ENCODE measurements at places on chromosomes 5 and 9.

GRCh38 chr5:270340-270739 is 1.1 kb upstream of the PDCD6 start:
- DNase-seq, result no peak

DNA sequence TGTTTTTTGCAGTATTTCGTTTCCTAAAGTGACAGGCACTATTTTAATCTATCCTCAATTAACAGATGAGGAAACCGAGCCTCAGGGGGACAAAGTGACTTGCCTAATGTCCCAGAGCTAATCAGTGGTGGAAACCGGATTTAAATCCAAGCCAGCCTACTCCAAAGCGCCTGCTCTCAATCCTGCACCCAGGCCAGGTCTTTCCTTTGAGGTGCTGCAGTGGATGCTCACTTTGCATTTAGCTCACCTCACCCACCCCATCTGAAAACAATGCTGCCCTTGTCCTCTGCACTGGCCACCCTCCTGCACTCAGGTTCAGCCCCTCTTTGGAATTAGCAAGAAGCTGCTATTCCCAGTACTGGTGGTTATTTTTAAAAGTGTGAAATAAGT is 16.0 kb downstream of the ANGPTL2 start:
- no peak for DNase-seq

DNA sequence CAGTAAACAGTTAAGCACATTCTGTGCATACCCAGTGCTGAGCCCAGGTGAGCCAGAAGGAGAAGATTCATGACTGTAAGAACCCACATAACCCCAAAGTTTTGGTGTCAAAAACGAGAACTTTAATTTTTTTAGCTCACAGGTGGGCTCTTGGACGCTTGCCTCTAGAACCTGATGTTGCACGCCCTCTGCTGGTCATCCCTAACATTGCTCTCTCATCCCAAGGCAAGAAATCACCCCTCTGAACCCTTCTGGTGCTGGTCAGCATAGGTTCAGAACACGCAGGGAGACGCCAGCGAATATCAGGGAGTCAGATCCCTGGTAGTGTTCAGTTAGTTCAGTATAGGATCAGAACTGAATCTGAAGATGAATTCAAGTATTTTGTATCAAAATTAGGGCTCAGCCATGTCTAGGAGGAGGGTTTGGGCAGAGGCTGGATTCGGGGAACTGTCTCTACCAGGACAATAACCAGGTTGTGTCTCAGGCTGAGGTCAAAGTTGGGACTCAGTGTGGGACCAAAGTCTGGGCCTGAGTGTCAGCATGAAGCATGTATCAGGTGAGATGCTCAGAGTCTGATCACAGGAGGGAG is 4.1 kb upstream of the DNAJB5 start:
- DNase-seq, result no peak

DNA sequence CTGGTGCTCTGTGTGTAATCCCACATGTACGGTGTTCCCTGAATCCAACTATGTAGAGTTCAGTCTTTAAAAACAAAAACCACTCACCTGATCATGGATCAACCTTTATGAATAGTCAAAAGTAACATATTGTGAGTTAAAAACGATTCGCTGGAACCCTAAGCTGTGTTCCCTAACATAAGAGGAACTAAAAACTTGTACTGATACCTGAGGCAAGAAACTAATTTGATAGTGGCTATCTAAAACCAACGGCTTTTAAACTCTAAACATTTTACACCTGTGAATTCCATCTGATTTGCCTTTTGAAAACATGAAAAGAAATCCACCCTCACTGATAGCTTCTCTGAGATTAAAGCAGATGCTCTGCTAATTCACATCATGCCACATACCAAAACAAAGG is 101.5 kb downstream of the DEPDC1B start:
- no peak for DNase-seq

DNA sequence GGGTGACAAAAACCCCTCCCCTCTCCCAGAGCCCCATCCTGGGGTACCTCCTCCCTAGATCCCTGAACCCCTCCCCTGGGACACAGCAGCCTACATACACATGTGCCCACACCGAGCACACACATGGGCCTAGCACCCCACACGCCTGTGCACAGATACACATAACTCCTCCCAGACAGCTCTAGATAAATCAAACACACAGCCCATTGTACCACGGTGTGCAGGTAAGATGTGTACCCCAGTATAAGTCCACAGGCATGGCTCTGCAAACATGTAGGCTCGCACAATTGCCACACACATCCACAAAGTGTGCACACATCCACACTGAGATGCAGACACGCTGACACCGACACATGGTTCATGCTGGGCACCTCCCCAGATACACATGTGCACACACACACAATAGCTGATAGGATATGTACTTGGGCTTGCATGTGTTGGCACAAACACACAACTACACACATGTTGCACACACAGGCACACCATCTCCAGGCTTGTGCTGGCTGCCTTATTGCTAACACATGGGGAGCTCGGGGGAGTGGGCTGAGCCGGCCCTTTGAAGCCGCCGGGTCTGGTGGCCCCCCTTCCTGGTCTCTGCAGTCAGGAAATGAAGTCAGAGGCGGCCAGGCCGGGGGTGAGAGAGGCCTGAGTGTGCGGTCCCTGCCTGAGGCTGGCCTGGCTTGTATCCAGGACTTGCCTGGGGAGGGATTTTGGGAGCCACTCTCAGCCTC is 30.2 kb downstream of the GOLGA2 start:
- no peak for DNase-seq

DNA sequence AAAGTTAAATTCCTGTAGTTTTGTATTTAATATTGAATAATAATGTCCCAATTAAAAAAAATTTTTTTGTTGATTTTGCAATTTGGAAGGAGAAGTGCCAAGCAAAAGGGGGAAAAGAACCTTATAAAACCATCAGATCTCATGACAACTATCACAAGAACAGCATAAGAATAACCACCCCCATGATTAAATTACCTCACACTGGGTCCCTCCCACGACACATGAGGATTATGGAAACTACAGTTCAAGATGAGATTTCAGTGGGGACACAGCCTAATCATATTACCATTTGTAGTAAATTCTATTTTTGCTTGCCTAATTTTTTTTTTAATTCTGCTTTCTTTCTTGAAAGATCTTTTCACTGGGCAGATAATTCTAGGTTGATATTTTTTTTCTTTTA is 33.4 kb upstream of the FCHO2 start:
- DNase-seq, result no peak

DNA sequence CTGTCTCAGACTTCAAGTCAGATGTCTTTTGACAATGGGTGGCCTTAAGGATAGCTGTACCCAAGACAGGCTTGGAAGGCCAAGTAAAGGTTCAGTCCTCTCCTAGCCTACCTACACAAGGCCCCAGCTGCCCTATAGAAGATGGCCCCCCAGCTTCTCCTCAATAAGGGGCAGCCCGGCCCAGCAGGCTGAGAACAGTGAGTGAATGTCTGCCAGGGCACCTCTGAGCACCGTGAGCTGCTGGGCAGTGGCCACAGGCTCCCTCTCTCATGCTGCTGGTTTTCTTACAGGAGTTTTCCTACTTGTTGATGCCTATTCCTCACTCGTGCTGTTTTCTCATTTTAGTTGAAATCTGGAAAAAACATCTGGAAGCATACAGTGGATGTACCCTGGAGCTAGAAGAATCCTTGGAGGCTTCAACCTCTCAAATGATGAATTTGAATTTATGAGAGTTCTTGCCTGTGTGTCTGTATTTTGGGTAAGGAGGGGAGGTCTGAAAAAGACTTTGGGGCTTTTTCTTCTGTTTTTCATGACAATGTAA is 40.1 kb downstream of the SECISBP2 start:
- no peak for DNase-seq

GRCh38 chr5:2459251-2459650 is 292.2 kb downstream of the IRX2 start:
- DNase-seq, result no peak

DNA sequence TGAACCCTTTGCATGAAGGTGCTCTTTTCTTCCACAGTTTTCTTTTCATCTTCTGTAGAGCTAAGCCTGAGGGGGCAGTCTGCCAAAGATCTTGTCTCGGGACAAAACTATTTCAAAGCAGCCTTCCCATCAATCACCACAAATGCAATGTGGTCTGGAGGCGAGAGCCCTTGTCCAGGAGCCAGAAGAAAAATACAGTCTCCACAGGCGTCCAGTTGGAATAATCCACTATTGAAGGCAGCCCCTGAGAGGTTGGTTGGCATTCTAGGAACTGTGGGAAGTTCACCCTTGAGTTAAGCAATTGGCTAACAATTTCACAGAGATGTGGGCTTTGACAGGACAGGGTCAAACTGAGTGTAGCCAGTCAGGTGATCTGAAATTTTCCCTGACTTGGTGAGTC is 72.0 kb downstream of the SEMA6A start:
- no peak for DNase-seq

GRCh38 chr9:128735373-128735772 is 11.4 kb upstream of the ZDHHC12 start:
- no peak for DNase-seq

GRCh38 chr5:132901036-132901435 is 27.6 kb downstream of the LEAP2 start:
- no peak for DNase-seq

DNA sequence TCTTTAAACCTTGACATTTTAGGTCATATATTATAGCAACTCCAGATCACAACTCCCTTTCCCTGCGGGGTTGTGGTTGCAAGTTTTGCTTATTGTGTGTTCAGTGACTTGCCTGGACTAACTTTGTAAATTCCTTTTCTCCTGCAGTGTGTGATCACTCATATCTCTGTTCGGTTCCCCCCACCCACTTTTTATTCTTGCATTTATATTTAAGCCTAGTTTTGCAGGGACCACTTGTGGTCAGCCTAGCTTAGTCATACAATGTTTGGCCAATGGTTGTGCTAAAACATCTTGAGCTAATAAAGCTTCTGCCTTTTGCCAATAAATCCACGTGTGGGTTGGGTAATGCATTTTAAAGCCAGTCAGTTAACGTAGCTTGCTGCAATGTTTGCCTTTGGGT is 146.5 kb upstream of the IRX4 start:
- no peak for DNase-seq

DNA sequence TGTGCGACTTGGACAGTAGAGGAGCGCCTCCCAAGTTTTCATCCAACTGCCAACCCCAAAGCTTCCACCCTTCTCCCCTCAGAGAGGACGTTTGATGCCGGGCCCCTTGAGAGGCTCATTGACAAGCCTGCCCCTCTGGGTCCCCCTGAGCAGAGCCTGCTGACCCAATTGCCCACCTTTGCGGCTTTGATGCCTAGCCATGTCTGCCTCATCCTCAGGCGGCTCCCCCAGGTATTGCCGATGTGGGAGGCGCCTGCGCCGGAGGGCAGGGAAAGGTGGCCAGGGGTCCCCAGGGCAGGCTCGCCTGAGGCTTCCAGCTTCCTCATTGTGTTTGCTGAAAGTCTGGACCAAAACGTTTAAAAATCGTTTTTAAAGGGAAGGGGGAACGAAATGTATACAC is 1.4 kb downstream of the ODF2 start:
- no peak for DNase-seq

DNA sequence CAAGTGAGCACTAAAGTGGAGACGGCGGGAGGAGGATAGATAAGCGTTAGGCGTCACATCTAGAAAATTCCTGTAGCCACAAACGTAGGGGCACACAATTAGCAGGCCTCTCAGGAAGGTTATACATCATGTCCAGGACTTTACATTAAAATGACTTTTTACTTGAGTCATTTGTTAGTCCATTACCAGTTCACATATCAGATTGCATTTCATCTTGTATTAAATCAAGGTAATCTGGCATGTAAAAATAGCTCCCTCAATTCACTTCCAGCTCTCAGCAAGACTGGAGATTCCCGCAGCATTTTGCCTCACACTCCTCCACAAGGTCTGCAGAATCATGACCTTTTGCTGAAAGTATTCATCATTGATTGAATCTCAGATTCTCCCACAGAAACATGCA is 118.8 kb downstream of the PRDM6 start:
- DNase-seq, result no peak

- DNase-seq, result no peak
Observed at GRCh38 chr5:73796164-73797131, 170.5 kb downstream of the ARHGEF28 start.

DNA sequence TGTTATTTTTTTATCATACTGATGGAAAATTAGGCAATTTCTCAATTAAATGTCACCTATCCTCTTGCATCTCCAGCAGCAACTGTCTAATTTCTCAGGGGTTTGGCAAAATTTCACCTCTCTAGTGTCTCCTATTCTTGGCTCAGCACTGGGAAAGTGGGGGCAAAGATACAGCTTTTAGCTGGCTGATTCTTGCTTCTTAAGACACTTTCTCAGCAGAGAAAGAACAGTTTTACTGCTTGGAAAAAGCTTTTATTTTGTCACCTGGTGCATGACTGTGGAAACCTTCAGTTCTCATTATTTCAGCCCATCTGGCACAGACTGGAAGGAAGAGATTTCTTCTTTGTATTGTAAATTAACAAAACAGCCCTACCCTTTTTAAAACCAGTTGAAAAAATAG is 283.6 kb upstream of the SGCD start:
- no peak for DNase-seq

- DNase-seq, result no peak
Observed at GRCh38 chr9:135187365-135187764, 99.9 kb downstream of the OLFM1 start.

DNA sequence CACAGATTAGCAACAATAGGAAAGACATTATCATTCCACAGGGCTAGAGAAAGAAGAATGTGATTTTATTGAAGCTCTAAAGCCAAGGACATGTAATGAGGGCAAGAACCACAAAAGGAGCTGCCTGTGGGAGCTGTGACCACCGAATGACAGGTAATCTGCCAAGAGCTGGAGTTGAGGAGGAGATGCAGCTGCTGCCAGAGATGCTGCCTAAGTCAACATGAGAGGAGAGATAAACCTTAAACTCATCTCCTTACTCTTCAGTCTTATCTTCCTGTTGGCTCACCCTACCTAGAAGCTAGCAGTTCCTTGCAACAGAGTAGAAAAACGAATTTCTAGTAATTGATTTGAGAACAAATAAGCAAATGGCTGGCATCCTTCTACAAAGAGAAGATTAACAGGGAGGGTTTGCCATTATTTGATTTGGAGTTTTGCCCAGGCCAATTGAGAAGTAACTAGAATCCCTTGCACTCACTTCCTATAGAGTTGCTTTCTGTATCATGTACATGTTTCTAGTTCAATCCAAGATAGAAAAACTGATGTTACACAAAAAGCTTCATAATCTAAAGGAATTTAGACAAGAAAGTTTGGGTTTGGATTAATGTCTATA is 539.2 kb downstream of the TLE1 start:
- DNase-seq, result no peak

DNA sequence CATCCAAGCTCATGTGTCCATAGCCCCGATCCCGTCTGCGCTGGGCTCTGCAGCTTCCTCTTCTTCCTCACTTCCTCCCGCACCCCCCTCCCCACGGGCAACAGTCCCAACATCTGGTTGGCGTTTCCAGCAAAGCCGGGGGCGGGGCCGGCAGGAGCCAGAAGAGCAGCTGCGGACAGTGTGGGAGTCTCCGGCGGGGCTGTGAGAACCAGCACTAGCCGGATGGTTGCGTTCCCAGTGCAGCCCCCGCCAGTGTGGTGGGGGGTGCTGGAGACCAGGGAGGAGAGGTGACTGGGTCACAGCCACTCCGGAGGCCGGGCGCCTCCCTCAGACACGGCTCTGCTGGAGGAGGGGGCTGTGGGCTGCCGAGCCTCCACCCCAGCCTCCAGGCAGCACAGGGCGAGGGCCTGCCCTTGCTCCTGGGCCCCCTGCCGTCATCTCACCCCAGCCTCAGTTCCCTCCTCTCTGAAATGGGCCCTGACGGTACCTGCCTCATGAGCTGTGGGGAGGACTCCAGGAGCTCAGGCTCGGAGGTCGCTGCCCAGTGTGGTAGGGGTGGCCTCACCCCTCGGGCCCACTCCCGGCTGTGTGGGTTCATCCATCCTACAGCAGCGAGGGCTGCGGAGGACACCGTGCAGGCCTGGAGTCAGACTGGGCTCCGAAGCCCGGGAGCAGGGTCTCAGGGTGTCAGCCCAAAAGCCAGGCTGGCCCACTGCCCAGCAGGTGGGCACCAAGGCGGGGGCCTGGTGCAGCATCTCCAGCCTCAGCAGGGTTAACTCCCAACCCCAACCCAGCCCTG is 41.5 kb upstream of the NOTCH1 start:
- DNase-seq, result no peak
